ENCODE measurements at places on chromosomes 4 and X.

DNA sequence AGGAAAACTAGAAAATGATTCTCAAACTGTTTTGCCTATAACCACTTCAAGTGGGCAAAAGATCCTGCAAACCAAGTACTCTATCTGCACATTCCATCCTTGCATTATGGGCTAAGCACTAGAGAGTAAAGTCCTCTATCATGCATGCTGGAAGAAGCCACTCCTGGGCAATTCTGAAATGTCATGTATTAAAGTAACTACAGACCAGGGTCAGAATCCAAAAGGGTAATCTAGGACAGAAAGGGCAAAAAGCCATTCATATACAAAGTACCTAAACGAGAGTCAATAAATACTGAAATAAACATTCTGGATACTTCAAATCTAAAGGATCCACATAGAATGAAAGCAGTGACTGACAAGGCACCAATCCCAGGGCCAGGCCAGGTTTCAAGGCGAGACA, 1.0 kb downstream of the SNX12 start:
- no peak for DNase-seq

- DNase-seq, result no peak
Observed at GRCh38 chr4:14178421-14178820, 550.9 kb upstream of the BOD1L1 start.

DNA sequence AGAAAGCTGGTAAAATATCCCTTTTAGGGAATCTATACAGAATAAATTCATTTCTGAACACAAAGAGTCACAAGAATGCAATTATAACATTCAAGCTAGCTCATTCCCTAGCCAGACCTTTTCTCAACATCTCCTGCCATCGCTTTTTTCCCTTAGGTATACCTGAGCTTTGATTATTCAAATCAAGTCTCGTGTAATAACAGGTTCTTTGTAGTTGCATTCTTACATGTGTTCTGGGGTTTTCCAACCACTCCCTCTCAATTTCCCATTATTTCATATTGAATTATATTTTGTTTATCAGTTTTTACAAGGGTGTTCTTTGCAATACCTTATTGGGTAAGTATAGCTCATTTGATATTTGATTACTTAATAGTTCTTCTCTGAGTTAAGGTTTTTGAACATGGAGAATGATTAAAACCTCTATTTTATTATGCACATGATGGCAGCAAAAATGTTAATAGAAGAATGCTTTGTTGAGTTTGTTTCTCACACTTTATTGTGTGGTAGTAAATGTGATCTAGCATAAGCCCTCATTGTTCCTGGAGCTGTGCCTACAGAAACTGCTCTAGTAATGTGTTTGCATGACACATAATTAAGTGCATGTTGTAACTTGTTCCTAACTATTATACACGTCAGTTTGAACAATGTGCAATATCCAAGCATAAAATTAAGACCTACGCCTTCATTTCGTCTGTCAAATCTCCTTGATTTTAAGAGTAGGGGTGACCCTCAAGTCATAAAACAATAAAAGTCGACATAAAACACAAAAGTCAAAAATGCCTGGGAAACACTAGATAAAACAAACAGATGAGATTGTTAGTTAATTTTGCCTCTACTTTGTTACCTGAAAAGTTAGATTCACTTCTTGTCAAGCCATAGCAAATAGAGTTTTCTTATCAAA, 124.0 kb upstream of the POF1B start:
- DNase-seq, result no peak

DNA sequence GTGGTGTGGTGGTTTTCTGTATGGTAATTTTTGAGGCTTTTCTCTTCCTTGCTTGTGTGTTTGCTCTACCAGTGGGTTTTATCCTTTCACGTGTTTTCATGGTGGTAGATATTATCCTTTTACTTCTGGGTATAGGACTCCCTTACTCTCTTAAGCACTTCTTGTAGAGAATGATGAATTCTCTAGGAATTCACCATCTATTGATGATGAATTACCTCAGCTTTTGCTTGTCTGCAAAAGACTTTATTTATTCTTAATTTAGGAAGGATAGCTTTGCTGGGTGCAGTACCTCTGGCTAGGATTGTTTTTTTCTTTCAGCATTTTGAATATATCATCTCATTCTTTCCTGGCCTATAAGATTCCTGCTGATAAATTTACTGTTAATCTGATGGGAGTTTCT, 415.3 kb downstream of the PDGFC start:
- no peak for DNase-seq

- peak; percentile 45 for DNase-seq
Observed at GRCh38 chrX:136162827-136163570, 15.7 kb downstream of the FHL1 start.

DNA sequence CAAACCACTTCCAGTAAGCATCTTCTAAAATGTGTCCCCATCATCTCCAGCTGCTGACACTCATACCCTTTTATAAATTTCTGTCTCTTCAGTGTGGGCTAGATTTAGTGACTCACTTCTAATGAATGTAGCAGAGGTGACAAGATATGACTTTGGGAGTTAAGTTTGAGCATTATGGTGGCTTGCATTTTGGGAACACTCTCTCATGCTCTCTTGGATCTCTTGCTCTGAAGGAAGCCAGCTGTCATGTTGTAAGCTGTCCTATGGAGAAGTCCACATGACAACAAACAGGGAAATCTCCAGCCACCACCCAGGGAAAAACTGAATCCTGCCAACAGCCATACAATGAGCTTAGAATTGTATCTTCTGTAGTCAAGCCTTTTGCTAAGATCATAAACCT, 691.3 kb upstream of the PCDH7 start:
- no peak for DNase-seq

DNA sequence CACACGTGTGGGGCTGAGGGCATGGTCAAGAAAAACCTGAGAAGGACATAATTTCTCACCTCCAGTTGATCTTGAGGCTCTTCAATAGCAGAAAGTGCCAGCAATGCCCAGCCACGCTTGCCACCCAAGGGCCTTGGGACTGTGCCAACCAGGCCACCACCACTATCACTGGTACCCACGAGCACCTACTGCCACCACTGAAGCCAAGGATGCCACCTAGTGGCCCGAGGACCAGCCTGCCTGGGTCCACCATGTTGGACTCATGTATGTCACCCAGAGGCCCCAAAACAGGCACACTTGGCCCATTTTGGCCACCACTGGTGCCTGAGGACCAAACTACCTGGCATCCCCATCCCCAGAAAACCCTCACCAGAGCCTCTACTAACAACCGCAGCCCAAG, 191.8 kb downstream of the ADAM29 start:
- DNase-seq, result no peak

- DNase-seq, result no peak
Observed at GRCh38 chrX:78168065-78168464, 28.6 kb upstream of the TAF9B start.

- no peak for DNase-seq
Observed at GRCh38 chrX:129958814-129959492, 23.5 kb upstream of the BCORL1 start.

Data from stimulated activated CD4-positive, alpha-beta T cell treated with anti-CD3 and anti-CD28 coated beads, Interleukin-4, amount 100 ng/mL, for 1 hour (primary cell).